ENCODE measurements at places on chromosomes 4 and X.

GRCh38 chr4:42018451-42018850 lies 28.1 kb downstream of the SLC30A9 start:
- no peak for DNase-seq

- DNase-seq: no peak
These were observed 3.0 kb downstream of the PDLIM3 start for GRCh38 chr4:185532293-185532692.

DNA sequence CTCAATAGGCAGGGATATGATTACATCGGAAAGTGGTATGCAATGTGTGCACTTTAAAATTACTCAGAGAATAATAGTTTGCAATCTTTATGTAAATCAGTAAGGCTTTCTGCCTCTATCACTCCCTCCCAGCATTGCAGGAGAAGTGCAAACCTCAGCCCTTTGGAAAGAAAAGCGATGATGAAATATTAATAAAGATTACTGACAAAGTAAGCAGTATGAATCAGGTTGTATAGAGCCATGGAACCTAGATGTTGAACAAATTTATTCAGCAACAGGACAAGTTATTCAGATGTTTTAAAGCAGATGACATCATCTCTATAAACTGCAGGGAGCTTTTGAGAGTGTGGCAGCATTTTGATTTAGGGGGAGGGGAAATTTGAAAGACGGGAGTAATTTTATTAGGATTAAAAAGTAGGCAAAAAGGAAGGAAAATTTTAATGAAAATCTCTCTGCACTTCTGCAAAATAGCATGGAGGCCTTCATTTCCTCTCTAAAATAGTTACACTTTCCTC lies 631.7 kb upstream of the GRIA3 start:
- DNase-seq: no peak

DNA sequence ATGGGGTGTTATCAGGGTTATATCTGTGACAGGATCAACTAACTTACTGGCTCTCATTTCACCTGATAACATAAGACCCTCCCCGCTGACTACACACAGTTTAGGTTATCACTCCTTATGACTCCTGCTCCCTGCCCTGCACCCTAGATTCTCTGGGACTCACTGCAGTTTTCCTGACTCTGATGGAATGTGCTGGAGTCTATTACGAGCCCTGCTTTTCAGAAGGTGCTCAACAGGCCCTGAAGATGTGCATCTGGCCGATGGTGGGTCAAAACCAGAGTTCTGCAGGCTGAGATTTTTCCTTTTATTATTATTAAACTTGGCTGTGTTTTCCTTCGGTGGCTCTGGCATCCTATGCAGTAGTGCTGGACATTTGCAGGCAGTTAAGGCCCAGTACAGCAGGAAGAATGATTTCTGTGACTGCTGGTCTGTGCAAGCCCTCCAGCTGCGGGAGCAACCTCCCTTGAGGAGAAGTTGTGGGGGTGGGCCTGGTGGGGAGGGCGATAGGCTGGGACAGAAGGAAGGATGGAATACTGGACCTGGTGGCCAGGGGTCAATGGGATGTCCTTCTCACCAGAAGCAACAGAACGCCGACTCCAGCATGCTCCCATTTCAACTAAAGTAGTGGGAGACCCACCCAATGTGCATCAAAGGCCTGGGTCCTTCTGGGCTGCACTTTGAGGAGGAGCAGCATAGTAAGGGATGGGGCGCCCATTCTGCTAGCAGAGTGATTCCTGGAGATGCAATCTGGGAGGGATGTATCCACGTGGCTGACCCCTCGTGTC lies 11.0 kb downstream of the SOD3 start:
- DNase-seq: no peak

GRCh38 chrX:109684136-109684535 lies 48.9 kb downstream of the ACSL4 start:
- no peak for DNase-seq

GRCh38 chr4:185933078-185933581 lies 121.1 kb upstream of the SORBS2 start:
- no peak for DNase-seq

DNA sequence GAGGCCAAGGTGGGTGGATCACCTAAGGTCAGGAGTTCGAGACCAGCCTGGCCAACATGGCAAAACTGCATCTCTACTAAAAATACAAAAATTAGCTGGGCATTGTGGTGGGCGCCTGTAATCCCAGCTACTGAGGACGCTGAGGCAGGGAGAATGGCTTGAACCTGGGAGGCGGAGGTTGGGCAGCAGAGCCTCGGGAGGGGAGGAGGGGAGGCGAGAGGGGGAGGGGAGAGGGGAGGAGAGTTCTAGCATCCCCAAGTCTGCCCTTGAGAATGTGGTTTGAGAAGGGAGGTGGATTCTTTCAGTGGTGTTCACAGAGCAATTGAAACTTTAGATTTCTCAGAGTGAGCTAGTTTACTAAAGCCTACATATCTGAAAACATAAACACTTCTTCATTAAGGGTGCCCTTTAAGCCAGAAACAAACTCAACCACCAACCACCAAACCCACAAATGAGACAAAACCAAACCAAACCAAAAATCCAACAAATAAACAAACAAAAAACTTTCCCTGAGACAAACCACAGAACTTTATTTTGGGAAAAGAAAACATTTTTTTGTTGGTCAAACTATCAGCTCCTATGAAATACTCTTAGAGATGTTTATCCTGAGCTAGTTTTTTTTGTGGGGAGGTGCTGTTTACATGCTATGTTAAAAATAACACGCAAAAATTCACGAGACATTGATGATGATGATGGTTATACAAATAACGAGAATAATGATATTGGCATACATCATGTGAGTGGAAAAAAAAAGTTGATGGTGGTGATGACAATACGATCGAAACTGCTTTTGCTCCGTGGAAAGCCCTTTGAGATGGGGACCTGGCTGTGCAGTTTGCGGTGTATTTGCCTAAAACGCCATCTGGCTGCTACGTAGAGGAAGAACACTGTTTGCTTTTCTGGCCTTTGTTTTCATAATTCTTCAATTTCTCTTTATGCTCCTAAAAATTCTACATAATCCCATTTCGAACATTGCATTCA lies 98.2 kb upstream of the PRKX start:
- no peak for DNase-seq

DNA sequence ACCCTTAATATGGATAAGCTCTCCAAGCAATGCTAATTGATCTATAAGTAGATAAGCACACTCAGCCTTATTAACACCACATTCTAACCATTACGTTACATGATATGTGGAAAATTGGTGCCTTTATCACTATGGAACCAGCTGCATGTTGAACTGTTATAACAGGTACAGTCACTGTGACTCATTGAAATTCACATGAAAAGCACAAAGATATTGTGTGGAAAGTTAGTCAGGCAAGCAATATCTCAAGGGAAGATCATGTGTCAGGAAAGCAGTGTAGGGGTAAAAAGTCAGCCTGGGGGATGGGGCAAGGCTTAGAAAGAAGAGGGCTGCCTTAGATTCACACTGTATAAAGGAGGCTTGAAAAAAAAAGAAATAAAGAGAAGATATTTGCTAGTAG lies 313.7 kb upstream of the SMIM31 start:
- DNase-seq: no peak

DNA sequence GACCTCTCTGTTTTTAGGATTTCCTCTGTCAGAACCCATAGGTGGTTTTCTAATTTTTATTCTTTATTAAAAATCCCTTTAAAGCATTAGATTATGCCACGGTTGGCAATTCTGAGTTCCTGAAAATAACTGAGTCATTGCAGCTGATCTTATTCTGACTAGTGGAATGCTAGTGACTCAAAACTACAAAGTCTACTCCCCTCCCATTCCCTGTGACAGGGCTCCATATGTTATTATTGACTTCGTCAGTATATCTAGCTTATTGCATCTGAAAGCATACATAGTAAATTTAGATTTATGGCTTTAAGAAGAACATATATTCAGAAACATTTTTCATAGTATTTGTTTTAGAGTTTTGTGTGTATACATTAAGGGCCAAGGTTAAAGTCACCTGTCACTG lies 38.5 kb downstream of the HERC3 start:
- DNase-seq: no peak

GRCh38 chr4:30245140-30245539 lies 475.0 kb upstream of the PCDH7 start:
- no peak for DNase-seq

DNA sequence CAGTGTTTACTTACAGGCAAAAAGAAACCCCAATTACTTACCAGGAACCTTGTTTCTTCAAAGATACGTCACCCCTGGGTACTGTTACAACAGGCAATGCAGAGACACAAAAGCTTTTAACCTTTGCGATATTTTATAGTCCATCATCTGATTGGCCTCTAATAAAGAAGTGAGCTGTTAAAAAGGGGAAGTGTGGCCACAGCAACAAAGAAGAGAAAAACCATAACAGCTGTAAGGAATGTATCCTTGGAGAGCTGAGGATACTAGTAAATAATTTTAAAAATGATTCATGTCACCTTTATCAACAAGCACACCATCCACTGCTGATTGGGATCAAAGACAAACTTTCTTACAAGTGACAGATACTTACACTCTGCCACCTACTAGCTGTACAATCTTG lies 14.1 kb downstream of the GABRA4 start:
- DNase-seq: no peak

DNA sequence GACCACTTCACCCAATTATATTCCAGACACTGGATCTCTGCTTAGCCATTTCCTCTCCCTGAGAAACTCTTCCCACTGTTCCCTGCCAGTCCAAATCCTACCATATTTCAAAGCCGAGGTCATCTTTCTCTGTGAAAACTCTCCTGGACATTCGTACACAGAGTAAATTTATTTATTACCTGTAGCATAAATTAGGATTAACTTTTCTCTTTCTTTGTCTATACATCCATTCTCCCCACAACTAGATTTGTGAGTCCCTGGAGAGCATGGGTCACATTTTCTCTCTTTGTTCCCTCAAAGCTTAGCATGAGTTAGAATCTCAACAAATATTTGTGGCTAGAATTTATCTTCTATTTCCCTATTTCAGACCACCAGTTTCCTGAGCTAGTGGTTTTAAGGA lies 27.8 kb upstream of the SMIM10 start:
- DNase-seq: no peak

- no peak for DNase-seq
These were observed 34.5 kb downstream of the STBD1 start for GRCh38 chr4:76341063-76341462.

DNA sequence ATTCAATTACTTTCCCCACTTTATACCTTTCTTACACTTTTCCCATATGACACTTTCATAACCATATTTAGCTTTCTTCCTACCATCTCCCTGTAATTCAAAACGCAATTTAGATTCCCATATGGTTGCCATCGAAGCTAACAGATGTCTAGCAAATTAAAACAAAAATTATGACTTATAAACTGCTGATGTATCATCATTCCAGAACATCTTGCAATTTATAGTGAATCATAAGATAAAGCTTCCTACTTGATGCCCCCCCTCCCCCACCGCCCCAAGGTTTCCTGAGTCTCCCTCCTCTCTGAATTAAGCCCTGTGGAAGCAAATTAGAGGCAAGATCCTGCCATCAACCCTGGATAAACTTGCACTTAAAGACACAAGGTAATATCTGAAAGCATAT lies 5.4 kb downstream of the TSPAN5 start:
- no peak for DNase-seq

DNA sequence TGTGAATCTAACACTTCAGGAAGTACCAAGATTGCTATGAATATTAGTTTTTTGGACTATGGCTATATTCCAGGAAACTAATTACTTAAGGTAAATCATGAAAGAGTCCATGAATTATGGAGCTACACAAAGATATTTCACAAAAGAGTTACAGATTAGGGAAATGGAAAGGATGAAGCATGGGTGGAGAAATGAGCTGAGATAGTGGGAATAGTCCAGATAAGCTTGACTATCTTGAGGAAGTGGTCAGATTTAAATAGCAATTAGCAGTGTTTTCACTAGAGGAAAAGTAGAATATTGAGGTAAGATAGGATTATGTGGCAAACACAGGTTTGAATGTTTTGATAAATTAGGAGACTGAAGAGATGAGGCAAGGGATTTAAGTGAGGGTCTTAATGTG lies 42.1 kb upstream of the C1GALT1C1 start:
- DNase-seq: no peak

GRCh38 chr4:184906480-184907097 lies 80.8 kb upstream of the ACSL1 start:
- no peak for DNase-seq

- DNase-seq: no peak
These were observed at the start of gene SLC6A14 for GRCh38 chrX:116436358-116436816. SLC6A14 (plus strand) TSS chrX:116436606; CDS start chrX:116436710, 104 bp downstream.

DNA sequence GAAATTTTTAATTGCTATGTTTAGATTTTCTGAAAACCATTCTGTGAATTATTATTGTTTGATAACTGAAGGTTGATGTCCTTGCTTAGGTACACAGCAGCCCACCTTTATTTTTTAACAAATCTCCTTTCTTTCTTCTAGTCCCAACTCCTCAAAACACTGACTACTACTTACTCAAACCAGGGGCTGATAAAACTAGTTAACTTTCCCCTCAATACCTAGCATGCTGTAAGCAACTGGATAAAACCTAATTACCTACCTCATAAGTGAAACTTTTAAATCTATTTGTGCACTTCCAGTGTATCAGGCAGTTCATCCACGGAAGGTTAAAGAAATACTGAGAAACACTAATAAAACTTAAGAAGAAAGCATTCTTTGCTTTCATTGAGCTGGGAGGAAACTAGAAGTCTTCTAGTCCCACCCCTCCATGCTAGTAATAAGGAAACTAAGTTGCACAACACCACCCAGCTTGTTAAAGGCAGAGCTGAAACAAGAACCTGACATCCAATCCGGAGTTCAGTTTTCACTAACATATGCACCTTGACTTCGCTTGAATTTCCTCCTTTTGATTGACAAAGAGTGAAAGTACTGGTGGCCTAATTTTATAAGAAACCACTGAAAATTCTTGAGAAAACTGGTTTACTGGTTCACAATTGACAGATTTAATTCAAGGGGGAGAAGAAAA lies 180.2 kb upstream of the TET2 start:
- no peak for DNase-seq

GRCh38 chrX:131840799-131841495 lies 182.2 kb upstream of the STK26 start:
- DNase-seq: no peak

DNA sequence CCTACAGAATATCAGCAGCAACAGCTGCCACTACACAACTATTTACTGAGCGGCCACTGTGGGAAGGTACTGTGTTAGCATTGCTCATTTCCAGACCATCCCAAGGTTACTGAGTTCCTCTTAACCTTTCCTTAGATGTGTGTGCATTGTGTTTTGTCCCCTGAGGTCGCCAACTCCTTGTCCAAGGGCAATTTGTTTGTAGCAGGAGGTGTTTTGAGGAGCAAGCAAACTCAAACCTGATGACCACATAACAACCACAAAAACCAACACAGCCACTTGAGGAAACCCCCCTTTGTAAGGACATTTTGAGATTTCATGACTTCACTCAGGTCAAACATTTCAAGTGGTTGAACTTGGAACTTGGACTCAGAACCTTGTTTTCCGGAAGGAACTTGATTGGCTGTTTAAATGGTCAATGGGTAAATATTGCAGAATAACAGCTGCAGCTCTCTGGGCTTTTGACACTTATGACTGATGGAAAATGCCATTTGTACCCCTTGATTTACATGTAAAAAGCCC lies 122.3 kb downstream of the MID1IP1 start:
- DNase-seq: no peak
